Femur (tissue), 1 donor: ENCODE measurements at places on chromosomes 12 and 14.

GRCh38 chr12:26863515-26863914 lies 30.5 kb upstream of the ITPR2 start:
- no peak for DNase-seq

DNA sequence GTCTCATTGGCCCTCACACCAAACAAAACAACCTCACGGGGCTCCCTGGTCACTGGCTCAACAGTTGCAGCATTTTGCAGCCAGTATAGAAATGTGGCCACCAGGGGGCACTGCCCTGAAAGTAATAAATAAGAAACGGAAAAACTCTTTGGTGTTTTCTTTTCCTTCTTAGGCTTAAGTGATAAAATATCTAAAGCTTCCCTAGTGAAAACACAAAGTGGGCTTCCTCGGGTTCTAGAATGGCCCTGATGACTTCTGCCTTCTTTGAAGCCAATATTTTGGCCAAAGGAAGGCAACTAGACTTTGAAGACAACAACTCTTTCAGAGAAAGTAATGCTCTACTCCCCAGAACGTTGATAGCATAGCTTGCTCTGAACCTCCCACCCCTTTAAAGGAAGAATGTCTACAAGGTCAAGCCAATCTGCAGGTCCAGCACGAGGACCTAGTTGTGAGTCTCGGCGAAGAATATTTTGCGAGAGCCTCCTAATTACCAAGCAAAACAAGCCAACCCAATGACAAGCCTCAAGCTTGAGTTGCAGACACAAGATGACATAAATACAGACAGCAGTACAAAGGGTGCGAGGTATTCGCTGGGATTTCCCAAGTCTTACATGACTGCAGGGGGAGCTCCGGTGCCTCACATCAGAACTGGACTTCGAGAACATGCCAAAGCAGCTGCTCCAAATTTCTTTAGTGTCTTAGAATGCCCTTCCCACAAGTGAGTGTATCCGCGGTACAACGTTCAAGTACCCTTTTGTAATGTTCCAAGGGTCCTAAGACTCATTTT lies 2.6 kb downstream of the ITPK1 start:
- peak; percentile 77 for DNase-seq

DNA sequence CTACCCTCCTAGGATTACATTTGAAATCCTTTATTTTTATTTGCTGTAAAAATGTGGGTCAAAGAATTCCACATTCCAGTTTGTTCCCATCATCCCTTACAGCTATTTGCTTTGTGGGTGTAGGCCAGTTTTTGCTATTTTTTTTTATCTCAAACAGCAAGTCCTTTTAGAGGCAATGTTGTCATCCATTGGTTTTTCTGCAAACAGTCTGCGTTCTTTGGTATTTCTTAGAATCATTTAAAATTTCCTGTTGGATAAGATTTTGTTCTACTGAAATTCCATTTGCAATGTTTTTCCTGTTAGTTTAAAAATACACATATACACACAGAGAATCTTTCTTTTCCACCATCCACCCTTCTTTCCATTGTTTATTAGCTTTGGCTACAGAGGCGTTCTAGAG lies 53.3 kb upstream of the STK38L start:
- DNase-seq: no peak

- no peak for DNase-seq
Measured at GRCh38 chr12:122139266-122139665, 34.8 kb downstream of the IL31 start.

GRCh38 chr14:50233166-50233950 lies 2.0 kb upstream of the SOS2 start:
- DNase-seq: no peak
